EH (cell line): ENCODE measurements at places on chromosomes 13 and 19.

DNA sequence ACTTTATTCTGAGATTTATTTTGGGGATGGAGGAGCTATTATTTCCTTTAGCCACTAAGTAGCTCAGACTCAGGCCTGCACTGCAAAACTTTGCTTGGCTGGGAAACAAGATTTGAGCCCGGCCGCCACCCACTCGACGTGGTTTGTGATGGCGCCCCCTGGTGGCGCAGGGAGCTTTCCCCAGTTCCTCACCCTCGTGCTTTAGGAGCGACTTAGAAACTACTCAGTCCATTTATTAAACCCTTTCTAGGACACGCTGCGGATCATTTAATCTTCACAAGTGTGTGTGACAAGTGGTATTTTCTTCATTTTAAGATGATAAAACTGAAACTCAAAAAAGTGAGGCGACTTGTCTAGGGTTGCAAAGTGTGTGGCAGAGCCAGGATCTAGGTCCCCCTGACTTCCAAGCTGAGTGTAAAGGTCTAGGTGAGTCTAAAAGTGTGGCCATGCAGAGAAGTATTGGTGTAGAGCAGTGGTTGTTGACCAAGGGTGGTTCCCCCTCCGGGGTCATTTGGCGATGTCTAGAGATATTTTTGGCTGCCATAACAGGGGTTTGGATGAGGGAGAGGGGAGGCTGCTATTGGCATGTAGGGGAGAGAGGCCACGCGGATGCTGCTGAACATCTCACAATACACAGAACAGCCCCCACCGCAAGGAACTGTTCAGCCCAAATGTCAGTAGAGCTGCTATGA, 2.2 kb downstream of the CXCL17 start:
- DNase-seq = peak; percentile 66

DNA sequence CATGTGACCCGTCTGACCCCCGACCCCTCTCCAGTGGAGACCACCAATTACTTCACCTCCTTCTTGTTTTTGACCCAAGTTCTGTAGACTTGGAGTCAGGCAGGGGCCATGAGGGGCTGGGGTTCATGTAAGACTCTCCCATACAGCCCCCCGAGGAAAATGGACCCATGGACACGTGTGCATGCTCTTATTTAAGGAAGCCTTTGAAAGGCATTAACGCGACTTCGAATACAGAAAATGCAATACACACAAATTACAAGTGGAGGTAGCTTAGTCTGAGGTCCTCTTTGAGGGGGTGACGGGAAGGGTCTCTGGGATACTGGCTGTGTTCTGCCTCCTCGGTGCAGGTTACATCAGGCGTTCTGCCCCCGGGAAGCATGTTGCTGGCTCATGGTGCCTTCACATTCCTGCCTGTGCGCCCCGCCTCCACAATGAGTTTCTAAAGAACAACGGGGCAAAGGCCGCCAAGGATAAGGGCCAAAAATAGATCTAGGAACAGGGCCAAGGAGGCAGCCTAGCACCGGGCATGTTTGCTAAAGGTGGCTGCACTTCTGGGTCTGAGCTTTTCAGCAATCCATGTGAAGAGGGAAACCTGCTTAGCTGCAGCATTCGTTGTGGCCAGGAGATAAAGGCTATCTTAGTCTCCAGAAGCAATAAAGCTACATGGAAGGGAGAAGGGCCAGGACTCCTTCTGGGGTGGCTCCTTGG, 54.5 kb downstream of the RAB20 start:
- peak; percentile 56 for DNase-seq

DNA sequence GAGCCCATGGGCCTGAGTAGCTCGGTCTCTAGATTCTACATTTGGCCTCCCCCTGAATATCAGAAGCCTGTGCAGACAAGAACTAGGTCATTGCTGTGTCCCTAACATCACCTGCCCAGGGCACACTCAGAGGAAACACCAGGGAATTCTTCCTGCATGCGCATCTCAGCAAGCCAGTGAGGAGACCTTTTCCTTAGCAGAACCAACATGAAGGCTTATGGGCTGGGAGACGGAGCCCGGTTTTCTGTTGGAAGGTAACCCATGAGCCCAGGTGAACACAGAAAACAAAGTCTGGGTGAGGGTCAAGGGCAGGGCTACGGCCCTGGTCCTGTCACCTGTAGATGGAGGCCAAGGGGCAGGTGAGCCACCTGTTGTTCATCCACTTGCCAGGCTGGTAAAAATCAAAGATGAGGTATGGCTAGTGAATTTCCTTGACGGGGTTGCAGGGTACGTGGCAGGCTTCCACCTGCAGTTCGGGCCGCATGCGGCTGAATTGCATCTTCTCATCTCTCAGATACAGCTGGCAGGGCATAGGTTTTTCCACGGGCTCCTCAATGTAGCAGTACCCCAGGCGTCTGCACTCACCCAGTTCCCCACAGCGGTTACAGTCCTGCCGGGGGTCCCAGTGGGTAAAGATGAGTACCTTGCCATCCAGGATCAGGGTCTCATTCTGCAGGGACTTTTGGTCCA, 3.6 kb upstream of the FAM187B start:
- no peak for DNase-seq

DNA sequence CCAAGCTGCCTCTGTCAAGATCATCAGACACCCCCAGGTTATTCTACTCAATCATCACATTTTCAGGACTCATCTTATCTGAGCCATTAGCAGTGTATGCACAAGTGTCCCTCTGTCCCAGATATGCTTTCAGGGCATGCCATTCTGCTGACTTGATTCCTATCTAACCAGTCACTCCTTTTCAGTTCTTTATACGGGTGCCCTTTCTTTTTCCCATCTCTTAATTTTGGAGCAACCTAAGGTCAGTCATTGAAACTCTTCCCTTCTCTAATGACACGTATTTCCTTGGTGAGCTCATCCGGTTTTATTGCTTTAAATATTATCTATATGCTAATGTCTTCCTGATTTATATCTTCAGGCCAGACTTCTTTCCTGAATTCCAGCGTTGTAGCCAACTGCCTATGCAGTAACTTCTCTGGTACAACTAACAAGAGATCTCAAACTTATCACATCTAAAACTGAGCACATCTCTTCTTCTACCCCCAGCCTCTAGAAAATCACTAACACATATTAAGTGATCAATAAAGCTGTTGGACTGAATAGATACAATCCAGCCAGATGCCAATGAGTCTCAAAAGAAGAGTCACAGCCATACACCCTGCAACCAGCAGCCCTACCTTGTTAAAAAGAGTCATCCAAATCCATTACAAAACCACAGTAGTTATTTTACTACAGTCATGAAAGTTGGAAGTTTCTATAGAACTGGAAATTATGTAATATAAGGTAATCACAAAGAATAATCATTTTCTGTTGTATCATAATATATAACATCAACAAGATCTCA, 58.8 kb downstream of the DCLK1 start:
- DNase-seq = peak; percentile 50

DNA sequence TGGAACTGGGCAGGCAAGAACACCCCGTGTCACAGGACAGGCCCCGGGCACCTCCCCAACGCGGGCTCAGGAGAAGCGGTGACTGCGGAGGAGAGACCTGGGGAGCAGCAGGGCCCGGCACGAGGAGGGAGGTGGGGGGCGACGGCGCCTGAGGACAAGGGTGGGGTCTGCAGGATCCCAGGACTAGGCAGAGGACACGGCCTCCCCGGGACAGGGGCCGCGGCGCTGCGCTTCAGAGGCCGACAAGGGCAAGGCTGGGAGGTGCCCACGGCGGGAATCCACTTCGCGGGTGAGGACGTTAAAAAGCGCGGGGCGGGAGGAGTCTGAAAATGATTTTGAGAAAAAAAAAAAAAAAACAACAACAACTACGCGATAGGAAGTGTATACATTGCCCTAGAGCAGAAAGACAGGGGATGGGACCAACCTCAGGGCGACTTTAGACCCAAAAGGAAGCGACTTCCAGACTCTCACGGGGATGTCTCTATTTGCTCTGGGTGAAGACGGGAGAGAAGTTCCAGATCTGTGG, 44.9 kb downstream of the ZNF611 start:
- no peak for DNase-seq

GRCh38 chr13:37059848-37060192, 332 bp upstream of the SUPT20H start:
- DNase-seq = no peak

GRCh38 chr19:16379521-16380313, 55.1 kb downstream of the KLF2 start:
- no peak for DNase-seq

DNA sequence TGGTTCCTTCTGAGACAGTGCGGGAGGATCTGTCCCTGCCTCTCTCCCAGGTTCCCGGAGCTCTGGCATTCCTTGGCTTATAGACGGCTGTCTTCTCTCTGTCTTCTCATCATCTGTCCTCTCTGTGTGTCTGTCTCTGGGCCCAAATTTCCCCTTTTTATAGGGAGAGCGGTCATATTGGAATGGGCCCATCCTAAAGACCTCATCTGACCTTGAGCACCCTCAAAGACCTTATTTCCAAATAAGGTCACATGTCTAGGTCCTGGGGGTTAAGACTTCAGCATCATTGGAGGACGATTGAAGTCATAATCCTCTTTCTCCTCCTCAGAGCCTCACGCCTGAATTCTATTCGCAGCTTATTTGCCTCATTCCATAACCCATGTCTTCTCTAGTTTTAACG, 98.4 kb downstream of the RAB20 start:
- no peak for DNase-seq

DNA sequence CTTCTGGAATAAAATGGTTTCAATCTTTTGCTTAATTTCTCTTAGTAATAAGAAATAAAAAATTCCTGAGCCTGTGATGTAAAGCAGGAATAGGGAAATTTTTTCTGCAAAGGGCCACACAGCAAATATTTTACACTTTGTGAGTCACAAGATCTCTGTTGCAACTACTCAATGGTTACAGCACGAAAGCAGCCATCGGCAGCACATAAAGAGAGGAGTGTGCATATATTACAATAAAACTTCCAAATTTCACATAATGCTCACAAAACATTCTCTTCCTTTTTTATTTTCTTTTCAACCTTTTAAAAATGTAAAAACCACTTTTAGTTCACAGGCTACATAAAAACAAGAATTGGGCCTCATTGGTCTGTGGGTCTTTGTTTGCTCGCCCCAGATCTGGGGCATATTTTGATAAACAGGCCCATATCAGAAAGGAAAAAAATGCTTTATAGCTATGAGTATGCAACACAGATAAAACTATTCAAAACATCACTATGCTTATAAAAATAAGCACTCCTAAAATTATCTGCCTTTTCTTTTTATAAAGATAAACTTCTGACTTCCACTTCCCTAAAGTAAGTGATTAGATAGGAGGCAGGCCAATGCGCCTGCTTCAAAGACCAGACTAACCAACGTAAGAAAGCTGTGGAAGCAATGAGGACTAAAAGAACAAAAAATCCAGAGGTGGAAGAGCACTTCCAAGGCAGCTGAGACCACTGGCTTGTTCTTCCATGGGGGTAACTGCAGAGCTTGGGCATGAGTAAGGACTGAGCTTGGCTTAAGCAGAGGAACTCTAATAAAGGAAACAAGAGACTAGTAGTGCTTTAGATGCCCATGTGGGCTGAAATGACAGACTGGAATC, 26.5 kb downstream of the MYCBP2 start:
- DNase-seq = peak; percentile 84

DNA sequence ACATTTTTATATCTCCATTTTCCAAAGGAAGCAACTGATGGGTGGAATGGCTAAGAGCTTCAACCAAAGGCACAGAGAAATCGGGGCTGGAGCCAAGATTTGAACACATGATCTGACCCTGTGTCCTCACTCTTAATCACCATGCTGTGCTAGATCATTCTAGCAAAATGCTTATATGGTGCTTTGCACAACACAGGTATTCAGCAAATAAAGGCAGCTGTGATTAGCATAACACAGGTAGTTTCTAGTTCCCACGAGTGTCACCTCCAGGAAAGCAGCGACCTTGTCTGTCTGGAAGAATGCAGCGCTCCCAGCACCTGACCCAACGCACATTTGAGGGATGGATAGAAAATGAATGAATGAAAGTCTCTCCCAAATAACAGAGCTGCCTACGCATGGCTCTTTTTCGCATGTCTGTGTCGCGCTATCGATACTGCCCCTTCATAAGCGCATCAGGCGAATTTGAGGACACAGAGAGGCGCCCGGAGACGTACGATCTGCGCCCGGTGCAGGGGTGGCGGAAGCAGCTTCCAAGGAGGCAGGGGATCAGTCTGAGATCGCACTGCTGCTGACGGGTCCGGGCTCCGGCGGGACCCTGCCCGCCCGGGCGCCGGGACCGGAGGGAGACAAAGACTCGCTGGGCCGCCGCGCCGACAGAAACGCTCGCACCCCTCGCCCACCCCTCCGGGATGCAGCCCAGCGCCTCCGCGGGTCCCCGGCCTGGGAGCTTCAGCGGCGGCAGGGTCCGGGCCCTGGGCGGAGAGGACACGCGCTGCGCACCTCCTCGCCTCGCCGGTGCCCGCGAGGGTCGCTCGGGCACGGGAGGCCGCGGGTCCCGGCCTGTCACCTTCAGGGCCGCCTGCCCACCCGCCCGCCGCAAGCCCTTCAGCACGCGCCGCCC, 609 bp downstream of the EPS15L1 start:
- peak; percentile 49 for DNase-seq

DNA sequence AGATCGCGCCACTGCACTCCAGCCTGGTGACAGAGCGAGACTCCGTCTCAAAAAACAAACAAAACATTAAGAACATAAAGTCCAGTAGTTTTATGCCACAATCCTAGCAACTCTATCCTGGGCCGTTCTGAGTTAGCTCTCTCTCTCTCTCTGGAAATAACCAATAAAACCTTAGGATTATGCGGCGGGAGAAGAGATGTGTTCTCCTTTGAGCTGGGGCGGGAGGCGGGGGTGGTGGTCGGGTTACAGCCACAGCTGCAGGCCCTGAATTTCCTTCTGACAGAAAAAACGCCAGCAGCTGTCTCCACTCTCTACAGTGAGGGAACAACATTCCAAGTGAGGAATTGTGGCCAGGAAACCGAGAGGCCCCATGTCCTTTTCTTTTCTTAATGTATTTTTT, 9.1 kb upstream of the PNMA8A start:
- peak; percentile 63 for DNase-seq

GRCh38 chr13:23180711-23181110, at the start of gene SGCG:
Gene SGCG (plus strand): TSS chr13:23180979. CDS start chr13:23203695, 22,716 bp downstream.
- DNase-seq = no peak

GRCh38 chr13:75309981-75310580, 171.9 kb downstream of the TBC1D4 start:
- DNase-seq = no peak

- DNase-seq = no peak
Observed at GRCh38 chr13:62875118-62875640, 1459.5 kb upstream of the PCDH20 start.

- DNase-seq = peak; percentile 42
Observed at GRCh38 chr19:48975947-48976847, 11.1 kb downstream of the FTL start.

GRCh38 chr13:44471686-44472085, 98.1 kb downstream of the SERP2 start:
- peak; percentile 80 for DNase-seq

- no peak for DNase-seq
Observed at GRCh38 chr19:6069268-6069791, 41.0 kb downstream of the RFX2 start.

- no peak for DNase-seq
Observed at GRCh38 chr13:70812481-70812880, 704.2 kb upstream of the KLHL1 start.

GRCh38 chr13:20590561-20590960, 23.6 kb downstream of the IFT88 start:
- DNase-seq = no peak

DNA sequence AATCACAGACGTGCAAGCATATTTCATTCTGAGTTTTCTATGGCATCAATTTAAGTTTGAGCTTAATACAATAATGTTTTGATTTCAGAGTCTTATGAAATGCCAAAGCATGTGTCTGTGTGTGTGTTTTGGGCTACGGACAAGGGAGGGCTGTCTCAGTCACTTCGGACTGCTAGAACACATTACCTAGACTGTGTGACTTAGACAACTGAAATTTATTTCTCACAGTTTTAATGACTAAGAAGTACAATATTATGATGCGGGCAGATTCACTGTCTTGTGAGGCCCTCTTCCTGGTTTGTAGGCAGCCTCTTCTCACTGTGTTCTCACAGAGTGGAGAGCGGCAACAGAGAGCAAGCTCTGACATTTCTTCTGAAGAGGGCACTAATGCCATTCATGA, 1202.0 kb downstream of the EFNB2 start:
- peak; percentile 72 for DNase-seq
